Nephron progenitor cell (in vitro differentiated cells): ENCODE measurements at places on chromosomes 3 and 15.
A peak's percentile ranks its signal among the peaks of the same experiment; 100 is the strongest.

DNA sequence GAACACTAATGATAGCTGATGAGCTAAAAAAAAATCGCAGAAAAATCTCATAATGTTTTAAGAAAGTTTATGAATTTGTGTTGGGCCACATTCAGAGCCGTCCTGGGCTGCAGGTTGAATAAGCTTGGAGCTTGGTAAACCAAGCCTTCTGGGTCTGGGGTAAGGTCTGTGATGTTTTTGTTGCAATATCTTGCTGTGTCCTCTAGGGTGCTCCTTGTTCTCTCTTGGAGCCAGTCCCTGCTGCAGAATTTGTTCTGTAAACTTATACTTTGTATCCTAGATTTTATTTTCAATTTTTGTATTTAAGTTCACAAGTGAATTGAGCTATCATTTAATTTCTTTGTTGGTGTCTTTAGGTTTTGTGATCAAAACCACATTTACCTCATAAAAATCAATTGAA lies 143.7 kb downstream of the NR1D2 start:
- peaks cover 4% of the 10 kb centered on the region for H3K27me3 ChIP-seq
- no peak overlapping the region for H3K27ac ChIP-seq
- no peak for DNase-seq
- no peaks in the 10 kb centered on the region for H3K4me1 ChIP-seq

GRCh38 chr3:107450254-107450893 lies 72.4 kb upstream of the BBX start:
- no peaks in the 10 kb centered on the region for H3K4me1 ChIP-seq
- no peak for DNase-seq
- H3K36me3 ChIP-seq: no peaks in the 10 kb centered on the region
- no peak overlapping the region for H3K4me3 ChIP-seq
- no peak overlapping the region for H3K27ac ChIP-seq

GRCh38 chr15:97087006-97087741 lies 756.7 kb downstream of the NR2F2 start:
- H3K4me1 ChIP-seq: peaks cover 54% of the 10 kb centered on the region
- peaks cover 13% of the 10 kb centered on the region for H3K27me3 ChIP-seq
- no peak overlapping the region for H3K4me3 ChIP-seq
- no peak for DNase-seq

- H3K36me3 ChIP-seq: no peaks in the 10 kb centered on the region
- H3K4me3 ChIP-seq: peak overlapping the region; percentile 74
- H3K27me3 ChIP-seq: no peaks in the 10 kb centered on the region
- DNase-seq: peak; percentile 27
- H3K4me1 ChIP-seq: peaks cover 37% of the 10 kb centered on the region
Measured at GRCh38 chr3:29440413-29441305, 159.8 kb downstream of the RBMS3 start.

- H3K4me3 ChIP-seq: no peak overlapping the region
- peaks cover 8% of the 10 kb centered on the region for H3K27me3 ChIP-seq
- no peak for DNase-seq
- H3K36me3 ChIP-seq: no peaks in the 10 kb centered on the region
- H3K4me1 ChIP-seq: peaks cover 24% of the 10 kb centered on the region
- H3K27ac ChIP-seq: no peak overlapping the region
Measured at GRCh38 chr3:9949115-9949514, 3.1 kb downstream of the PRRT3 start.

DNA sequence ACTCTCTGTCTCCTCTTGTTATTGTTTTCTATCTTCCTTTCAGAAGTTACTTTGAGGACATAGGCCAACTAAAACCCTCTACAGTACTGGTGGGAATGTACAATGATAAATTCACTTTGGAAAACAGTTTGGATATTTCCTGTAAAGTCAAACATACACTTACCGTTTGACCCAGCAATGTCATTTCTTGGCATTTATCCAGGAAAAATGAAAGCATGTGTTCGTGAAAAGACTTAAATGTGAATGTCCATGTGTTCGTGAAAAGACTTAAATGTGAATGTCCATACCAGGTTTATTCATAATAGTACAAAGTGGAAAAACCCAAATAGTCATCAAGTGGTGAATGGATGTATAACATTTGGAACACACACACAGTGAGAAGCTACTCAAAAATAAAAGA lies 361.5 kb upstream of the DPH6 start:
- no peak overlapping the region for H3K4me3 ChIP-seq
- H3K36me3 ChIP-seq: no peaks in the 10 kb centered on the region
- no peak overlapping the region for H3K27ac ChIP-seq
- no peak for DNase-seq
- peaks cover 8% of the 10 kb centered on the region for H3K4me1 ChIP-seq
- peaks cover 4% of the 10 kb centered on the region for H3K27me3 ChIP-seq

DNA sequence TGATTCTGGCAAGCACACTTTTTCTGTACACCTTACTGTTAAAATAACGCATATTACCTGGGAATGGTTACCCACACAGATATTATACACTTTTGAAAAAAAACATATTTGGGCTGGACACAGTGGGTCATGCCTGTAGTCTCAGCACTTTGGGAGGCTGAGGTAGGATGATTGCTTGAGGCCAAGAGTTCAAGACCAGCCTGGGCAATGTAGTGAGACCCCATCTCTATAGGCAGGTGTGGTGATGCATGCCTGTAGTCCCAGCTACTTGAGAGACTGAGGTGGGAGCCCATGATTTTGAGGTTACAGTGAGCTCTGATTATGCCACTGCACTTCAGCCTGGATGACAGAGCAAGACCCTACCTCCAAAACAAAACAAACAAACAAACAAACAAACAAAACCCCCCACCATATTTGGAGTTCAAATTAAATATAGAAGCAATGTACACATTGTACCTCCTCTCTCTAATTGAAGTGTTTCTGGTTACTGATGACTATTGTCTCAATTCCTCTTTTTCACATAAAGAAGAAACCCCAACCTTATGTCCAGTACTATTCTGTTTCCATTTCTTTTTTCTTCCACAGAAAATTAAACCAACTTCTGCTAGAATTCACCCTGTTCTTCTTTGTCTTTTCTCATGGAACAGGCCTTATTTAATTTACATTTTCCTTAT lies 152.6 kb upstream of the UMPS start:
- H3K4me1 ChIP-seq: peaks cover 11% of the 10 kb centered on the region
- no peak overlapping the region for H3K4me3 ChIP-seq
- peaks cover 10% of the 10 kb centered on the region for H3K27me3 ChIP-seq
- no peaks in the 10 kb centered on the region for H3K36me3 ChIP-seq
- no peak for DNase-seq

- no peak overlapping the region for H3K4me3 ChIP-seq
- H3K4me1 ChIP-seq: peaks cover 64% of the 10 kb centered on the region
- no peak overlapping the region for H3K27ac ChIP-seq
- peaks cover 5% of the 10 kb centered on the region for H3K27me3 ChIP-seq
- H3K36me3 ChIP-seq: no peaks in the 10 kb centered on the region
- DNase-seq: no peak
Measured at GRCh38 chr3:5011555-5012256, 32.5 kb downstream of the BHLHE40 start.

DNA sequence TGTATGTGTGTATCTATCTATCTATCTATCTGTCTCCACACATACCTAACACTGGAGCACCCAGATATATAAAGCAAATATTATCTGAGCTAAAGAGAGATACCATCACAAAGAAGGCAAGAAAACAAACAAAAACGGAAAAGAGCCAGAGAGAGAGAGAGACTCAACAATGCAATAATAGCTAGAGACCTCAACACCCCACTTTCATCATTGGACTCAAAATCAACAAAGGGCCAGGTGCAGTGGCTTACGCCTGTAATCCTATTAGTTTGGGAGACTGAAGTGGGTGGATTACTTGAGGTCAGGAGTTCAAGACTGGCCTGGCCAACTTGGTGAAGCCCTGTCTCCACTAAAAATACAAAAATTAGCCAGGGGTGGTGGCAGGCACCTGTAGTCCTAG lies 23.4 kb downstream of the NCBP2 start:
- no peaks in the 10 kb centered on the region for H3K4me1 ChIP-seq
- DNase-seq: no peak
- H3K27me3 ChIP-seq: no peaks in the 10 kb centered on the region
- H3K27ac ChIP-seq: no peak overlapping the region
- no peak overlapping the region for H3K4me3 ChIP-seq

DNA sequence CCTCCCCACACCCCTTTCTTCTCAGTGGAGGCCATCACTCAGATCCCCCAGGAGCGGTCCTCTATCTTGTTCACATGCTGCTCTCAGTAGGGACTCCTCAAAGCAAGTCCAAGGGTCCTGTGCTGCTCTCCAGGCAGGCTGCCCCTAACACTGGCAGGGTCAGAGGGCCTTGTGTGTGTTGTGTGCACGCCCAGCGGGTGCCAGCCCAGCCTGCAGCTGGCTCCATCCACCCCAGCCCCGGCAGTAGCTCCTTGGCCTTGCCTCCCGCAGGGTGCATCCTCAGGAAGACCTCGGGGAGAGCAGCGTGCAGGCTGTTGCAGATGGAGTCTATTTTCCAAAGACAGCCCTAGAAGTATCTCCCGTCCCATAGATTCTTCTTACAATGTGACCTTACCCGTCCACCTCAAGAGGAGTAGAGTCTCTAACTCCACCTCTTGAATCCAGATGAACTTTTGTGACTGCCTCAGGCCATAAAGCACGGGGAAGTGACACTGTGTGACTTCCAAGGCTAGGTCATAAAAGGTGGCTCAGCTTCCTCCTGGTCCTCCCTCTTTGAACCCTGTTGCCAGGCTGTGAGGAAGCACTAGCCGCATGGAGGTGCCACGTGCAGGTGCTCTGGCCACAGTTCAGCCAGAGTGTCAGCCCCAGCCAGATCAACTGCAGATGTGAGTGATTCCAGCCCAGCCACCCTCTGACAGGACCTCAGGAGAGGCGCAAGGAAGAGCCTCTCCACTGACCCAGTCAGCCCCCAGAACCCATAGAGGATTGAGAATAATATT lies 531.6 kb downstream of the SHQ1 start:
- H3K27ac ChIP-seq: peak overlapping the region; percentile 69
- H3K4me1 ChIP-seq: peaks cover 39% of the 10 kb centered on the region
- no peak overlapping the region for H3K4me3 ChIP-seq
- no peaks in the 10 kb centered on the region for H3K36me3 ChIP-seq
- DNase-seq: no peak

DNA sequence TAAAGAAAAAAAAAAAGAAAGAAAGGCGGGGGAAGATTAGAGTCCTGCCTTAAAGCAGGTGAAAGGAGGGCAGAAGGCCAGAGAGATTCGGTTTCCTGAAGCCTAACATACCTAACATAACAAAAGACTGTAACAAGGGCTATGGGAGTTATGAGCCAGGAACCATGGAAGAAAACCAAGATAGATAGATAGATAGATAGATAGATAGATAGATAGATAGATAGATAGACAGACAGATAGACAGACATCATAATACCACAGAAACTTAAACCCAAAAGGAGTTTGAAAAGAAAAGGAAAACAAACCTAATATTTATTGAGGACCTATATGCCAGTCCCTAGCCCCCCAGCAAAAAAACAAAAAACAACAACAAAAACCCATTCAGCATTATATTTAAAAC lies 2.3 kb upstream of the FYCO1 start:
- H3K4me3 ChIP-seq: no peak overlapping the region
- H3K27me3 ChIP-seq: peaks cover 28% of the 10 kb centered on the region
- no peak overlapping the region for H3K27ac ChIP-seq
- H3K4me1 ChIP-seq: peaks cover 8% of the 10 kb centered on the region

DNA sequence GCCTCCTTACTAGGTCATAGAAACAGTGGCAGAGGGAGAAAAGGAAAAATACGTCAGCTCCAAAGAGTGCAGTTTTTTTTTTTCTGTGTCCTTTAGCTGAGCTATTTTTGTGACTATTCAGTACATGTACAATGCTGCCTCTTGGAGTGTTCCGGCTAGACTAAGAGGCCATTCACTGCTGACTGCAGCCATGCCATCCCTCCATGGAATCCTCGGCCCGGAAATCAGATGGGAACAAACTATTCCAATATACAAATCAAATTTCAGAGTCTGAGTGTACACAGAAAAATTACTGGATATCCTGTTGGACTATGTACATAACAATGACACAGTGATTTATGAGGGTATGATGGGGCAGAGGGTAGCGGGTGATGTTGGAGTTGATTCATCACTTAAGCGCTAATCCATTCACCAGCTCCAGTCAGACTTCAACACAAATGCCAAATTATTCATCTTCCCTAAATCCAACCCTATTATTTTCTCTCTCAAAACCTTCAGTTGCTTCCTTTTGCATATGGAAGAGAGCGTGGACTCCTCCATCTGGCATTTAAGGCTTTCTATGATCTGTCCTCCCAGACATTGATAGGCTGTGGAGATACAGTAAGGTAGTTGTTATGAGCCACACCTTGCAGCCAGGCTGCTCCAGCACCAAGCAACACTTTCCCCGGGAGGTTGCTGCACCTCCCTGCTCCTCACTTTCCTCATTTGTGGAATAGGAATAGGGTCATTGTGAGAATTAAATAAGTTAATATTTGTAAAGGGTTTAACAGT lies 109.1 kb downstream of the LPP start:
- no peak overlapping the region for H3K4me3 ChIP-seq
- no peaks in the 10 kb centered on the region for H3K27me3 ChIP-seq
- no peak overlapping the region for H3K27ac ChIP-seq
- DNase-seq: no peak
- H3K4me1 ChIP-seq: peaks cover 19% of the 10 kb centered on the region
- H3K36me3 ChIP-seq: no peaks in the 10 kb centered on the region

DNA sequence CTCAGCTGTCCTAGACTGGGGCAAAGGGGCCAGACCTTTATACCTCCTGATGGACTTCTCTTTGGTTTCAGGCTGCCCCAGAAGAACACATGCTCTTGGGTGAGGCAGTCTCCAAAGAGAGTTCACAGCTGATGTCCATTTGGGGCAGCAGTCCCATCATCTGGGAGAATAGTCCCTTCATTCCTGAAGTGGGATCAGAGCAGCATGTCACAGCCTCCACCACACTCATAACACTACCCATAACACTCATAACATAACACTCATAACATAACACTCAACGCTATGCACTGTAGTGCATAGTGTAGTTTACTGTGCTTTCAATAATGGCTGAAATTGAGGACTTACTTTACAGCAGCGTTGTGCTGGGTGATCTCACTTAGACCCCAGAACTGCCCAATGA lies 36.7 kb upstream of the PLCL2 start:
- H3K27ac ChIP-seq: no peak overlapping the region
- no peak for DNase-seq
- no peaks in the 10 kb centered on the region for H3K36me3 ChIP-seq
- H3K4me3 ChIP-seq: no peak overlapping the region
